HepG2 (cell line): ENCODE measurements at places on chromosomes 1 and 21. TPM values are rescaled to one million over a fixed set of nuclear protein-coding genes. Genes with fewer than 3 reads are reported as not detected.

DNA sequence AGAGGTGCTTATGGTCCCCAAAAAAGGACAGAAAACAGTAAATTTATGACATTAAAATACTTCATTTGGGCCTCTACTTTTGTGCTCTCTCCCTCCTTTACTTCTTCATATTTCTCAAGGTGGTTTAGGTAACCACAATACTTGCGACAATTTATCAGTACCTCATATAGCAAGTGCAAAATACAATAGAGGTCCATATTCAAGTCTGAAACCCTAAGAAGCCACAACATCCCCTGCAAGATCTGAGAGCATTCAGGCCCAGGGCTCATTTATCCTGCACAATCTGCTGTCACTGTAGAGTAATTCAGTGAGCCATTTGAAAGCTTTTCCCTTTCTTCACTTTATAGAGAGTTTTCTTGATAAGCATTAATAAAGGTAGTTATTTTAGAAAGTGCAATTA lies 24.2 kb upstream of the ATP6V1G3 start:
- no peak for DNase-seq

GRCh38 chr1:235748747-235749146 lies 99.2 kb upstream of the GNG4 start:
- DNase-seq, result no peak

The RPTN gene
- not detected in 2 replicates for total RNA-seq

- DNase-seq, result no peak
Measured at GRCh38 chr1:6048179-6048867, 2.6 kb downstream of the KCNAB2 start.

The KPRP gene
- not detected in 2 replicates for total RNA-seq
